ENCODE measurements at places on chromosomes 6 and 20.

DNA sequence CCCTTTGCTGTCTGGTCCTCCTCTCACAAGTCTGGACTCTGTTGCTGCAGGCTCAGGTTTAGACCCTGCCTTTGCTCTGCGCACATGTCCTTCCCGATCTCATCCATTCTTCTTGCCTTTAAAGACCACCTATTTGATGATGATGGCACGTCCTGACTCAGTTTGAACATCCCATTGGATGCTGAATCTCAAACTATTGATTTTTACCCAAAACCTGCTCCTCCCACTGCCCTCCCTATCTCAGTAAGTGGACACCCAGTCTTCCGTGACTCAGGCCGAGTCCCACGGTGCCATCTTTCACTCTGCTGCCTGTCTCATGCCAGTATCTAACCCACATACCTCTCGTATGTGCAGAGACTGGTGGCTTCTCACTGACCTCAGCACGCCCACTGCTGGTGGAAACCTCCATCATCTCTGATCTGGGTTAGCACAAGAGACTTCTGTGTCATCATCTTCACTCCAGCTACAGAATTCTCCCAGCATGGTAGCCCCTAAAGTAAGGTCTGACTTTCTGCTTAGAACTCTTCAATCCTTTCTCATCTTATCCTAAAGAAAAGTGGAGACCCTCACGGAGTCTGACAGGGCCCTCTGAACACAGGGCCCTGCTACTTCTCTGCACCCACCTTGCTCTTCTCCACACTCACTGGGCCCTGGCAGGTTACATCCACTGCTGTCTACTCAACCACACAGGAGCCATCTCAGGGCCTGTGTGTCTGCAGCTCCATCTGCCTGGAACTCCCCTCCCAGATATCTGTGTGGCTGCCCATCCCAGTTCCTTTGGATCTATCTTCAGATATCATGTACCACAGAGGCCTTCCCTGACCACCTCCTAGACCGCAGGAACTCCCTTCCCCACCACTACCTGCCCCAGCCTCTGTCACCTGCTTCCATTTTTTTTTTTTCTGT lies 387.1 kb upstream of the AGPAT4 start:
- DNase-seq: no peak

DNA sequence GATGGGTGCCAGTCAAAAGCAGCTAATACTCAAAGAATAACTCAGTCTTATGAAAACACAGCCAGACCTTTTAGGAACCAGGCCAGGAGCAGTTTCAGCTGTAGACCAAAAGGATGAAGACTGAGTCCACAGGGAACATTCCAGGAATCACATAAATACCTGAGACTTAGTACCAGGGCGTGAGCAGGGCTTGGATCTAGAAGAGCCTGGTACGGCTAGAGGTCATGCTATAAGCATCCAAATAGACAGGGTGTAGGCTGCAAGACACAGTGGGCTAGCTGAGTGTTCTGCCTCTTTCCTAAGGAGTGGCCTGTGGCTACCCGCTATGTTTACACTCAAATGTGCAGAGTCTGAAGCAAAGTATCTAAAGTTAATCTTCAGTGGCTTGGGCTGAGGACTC lies 29.5 kb upstream of the LRRC1 start:
- peak; percentile 8 for DNase-seq

- DNase-seq: no peak
Measured at GRCh38 chr20:47774131-47774777, 11.0 kb downstream of the SULF2 start.

DNA sequence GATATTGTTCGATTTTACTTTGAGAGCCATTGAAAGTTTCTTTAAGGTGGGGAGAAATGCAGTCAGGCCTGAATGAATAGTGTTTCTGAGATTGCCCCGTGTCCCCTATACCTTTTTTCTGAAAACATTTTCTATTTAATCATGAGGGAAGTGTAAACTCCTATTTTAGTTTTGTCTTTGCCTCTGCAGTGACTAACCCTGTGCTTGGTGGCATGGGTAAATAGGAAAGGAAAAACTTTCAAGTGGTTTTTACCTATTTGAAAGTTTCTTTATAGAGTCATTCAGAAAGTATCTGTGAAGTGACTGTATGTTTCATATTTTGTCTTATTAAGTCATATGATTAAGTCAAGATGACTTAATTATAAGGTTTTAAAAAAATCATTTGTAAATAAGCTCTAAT lies 14.5 kb downstream of the SNRNP48 start:
- no peak for DNase-seq

GRCh38 chr20:20338133-20338730 lies 29.7 kb upstream of the INSM1 start:
- no peak for DNase-seq

DNA sequence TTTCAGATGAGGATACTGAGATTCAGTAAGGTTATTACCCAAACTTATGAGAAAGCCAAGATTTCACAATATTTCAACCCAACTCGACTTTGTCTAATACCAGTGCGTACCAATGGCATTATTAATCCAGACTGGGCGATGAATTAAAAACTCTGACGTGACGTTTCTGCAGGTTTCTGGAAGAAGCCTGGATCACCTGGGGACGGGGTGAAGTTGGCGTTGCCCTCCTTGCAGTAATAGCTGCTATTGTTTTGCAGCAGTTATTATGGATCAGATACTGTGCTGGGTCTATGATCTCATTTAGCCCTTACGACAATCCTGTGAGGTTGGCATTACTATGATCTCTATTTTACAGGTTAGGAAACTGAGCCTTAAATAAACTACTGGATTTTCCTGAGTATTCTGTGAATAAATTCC lies 569 bp upstream of the CDC5L start:
- DNase-seq: no peak

DNA sequence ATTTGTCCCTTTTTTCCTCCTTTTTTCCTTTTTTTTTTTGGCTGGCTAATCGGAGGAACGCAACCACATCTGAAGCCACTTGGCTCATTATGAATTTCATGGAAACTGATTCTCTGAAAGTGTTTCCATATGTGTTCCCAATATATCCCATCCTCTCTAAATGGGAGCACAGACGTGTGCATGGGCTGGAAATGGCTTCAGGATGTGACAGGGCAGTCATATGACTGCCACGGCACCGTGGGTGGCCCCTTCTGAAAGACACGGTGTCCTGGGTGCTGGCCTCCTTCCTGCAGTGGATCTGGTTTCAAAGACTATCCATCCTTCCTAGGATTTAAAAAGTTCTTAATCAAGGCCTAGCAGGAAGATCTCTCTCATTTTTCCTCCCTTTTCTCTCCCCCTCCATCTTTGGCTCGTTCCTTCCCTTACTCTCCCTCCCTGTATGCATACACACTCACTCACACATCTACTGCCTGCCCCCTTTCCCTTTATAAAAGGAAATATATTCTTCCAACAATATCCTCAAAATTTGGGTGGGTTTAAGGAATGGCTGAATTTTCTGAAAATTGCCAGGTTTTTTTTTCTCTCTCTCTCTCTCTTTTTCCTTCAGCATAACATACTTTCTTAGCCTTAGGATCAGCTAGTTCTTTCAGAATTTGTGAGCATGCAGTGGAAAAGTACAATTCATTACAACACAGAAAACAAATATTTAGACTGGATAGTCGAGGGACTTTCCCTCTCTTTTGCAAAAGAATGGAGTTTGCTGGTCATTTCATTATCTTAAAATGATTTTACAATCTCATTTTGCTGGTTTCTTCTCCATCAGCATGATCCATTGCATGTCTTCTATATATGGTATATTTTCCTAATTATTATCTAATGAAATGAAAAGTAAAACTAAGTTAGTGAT lies 161.2 kb upstream of the SUPT3H start:
- DNase-seq: peak; percentile 63

- DNase-seq: no peak
Measured at GRCh38 chr6:33154349-33154748, 37.9 kb downstream of the COL11A2 start.

DNA sequence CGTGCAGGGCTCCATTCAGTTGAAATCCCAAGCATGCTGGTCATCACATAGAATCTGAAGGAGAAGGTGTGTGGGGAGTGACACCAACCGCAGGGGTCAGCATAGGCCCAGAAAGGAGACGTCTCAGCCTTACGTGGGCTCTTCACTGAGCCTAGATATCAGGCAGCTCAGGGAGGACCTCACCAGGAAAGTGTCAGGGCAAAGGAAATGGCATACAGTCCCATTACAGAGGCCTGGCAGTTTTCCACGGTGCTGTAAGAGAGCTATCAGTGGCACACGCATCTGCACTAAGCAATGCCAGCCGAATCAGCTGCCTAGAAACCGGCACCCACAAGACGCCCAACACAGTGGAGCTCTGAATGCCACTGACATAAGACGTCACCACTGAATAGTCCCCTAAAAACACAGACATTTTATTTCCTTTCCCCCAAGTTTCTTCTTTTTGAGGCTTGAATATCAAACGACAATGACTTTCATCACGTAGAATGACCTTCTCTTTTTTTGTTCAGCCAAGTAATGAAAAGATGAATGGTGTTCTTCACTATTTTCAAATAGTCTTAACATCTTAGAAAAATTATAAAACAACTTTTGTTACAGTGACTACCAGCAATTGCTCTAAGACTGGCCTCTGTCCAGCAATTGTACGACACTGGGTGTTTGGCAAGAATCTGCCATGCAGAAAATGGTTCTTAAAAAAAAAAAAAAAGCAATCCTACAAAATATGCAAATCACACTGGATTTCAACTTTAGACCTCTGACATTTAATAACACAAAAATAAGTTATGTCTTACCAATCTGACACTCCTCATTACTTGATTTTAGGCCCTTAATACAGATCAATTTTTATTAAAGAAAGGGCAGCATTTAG lies 88.9 kb upstream of the FOXQ1 start:
- DNase-seq: no peak

- DNase-seq: no peak
Measured at GRCh38 chr6:12271997-12272396, 18.2 kb upstream of the EDN1 start.

GRCh38 chr20:23622839-23623343 lies 14.9 kb downstream of the CST3 start:
- DNase-seq: peak; percentile 93

DNA sequence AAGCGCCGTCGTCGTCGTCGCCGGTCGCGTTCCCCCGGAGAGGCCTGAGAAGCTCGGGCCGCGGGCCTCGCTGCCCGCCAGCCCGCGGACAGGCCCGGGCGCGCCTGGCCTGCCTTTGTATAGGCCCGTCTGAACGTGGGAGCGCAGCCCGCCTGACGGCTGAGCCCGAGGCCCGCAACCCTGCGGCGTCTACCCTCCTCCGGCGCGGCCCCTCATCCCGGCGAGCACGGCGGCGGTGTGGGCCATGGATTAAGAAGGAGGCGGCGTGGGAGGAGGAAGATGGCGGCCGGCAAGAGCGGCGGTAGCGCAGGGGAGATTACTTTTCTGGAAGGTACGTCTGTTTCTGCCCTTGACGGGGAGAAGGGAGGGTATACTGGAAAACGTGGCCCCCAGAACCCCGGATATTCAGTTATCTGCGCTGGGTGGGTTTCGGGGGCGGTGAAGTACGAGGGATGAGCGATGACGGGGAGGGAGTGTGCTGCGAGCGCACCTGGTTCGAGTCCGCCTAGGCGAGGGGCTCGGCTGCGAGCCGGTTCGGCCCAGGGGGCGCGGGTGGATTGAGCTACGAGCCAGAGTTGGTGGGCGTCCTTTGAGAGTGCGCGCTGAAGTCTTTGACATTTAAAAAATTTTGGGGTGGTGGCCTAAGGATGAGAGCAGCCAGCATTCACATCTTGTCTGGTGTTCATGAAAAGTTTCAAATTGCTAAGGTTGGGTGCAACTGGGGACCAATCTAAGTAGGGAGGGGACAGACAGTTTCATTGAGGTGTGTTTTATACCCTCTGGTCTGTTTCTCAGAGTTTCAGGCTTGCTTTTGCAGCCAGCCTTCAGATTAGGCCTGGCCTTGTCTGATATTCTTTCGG lies 796 bp downstream of the SENP6 start:
- DNase-seq: no peak

- no peak for DNase-seq
Measured at GRCh38 chr20:13426870-13427269, 205.8 kb downstream of the ISM1 start.

GRCh38 chr6:137190583-137191094 lies 17.2 kb upstream of the IL22RA2 start:
- DNase-seq: no peak

DNA sequence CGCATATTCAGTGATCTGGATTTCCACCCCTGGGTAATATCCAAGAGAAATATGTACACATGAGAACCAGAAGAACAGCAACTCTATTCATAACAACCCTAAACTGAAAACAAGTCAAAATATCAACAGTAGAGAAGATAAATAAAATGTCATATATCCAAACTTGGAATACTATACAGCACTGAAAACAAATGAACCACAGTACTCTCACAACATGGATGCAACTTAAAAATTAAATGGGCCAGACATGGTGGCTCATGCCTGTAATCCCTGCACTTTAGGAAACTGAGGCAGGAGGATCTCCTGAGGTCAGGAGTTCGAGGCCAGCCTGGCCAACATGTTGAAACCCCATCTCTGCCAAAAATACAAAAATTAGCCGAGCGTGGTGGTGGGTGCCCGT lies 16.5 kb upstream of the ATXN1 start:
- no peak for DNase-seq

GRCh38 chr6:14598017-14598864 lies 480.7 kb downstream of the CD83 start:
- no peak for DNase-seq

DNA sequence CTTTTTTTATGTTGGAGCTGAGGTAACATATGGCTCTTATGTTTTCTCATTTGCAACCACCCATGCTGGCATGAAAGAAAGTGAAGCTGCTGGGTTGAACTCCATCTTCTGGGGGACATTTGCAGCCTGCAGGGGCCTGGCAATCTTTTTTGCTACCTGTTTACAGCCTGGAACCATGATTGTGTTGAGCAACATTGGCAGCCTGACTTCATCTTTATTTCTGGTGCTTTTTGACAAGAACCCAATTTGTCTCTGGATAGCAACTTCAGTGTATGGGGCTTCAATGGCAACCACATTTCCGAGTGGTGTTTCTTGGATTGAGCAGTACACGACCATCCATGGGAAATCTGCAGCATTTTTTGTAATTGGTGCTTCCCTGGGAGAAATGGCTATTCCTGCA lies 179.0 kb downstream of the SLC16A10 start:
- DNase-seq: no peak

- peak; percentile 18 for DNase-seq
Measured at GRCh38 chr6:90574610-90575009, 12.3 kb downstream of the MAP3K7 start.

- no peak for DNase-seq
Measured at GRCh38 chr6:23176883-23177282, 607.5 kb downstream of the HDGFL1 start.

DNA sequence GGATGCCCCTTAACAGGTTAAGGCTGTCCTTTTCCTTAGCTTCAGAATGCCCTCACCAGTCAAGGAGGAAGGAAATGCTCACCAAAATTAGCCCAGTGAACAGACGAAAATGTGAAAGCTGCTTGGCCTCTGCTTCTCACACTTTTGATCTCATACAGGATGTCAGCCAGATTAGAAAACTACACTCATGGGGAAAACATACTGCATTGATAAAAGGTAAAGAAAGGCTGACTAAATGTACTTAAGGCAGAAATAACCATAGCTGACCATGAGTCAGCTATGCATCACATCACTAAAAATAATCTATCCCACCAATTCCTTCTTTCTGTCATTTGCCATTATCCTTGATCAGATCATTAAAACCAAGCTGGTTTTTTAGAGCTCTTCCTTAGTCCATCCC lies 198.4 kb upstream of the TENT5A start:
- peak; percentile 40 for DNase-seq
